CD4-positive, alpha-beta memory T cell (primary cell): ENCODE measurements at places on chromosomes 3 and 15.

- DNase-seq: no peak
These were observed 18.5 kb downstream of the GORASP1 start for GRCh38 chr3:39088889-39089288.

DNA sequence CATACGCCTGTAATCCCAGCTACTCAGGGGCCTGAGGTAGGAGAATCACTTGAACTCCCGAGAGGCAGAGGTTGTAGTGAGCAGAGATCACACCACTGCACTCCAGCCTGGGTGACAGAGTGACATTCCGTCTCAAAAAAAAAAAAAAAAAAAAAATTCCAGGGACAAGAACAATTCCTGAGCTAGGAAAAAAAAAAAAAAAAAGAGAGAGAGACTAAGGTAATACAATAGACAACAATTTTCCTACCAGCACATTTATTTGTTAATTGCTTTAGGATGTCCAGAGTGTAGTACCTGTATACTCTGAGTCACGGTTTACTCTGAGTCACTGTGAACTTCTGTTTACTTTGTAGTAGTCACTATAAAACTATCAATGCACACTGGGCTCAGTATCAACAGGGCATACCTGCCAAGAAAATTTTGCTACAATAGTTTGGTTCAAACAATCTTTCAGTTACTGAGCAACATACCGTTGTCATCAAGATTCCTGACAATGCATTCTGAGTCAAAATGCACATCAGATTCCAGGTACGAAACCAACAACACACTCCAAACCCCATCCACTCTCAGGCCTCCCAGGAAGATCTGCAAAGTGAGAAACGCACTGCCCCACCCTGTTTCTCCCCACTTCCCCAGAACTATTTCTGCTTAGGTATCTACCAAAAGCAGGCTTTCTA lies 28.3 kb downstream of the IGF2BP2 start:
- no peak for DNase-seq

GRCh38 chr3:105365391-105366325 lies 1.1 kb upstream of the ALCAM start:
- DNase-seq: peak; percentile 12

- no peak for DNase-seq
These were observed 1.8 kb upstream of the PCBP4 start for GRCh38 chr3:51968883-51969678.

DNA sequence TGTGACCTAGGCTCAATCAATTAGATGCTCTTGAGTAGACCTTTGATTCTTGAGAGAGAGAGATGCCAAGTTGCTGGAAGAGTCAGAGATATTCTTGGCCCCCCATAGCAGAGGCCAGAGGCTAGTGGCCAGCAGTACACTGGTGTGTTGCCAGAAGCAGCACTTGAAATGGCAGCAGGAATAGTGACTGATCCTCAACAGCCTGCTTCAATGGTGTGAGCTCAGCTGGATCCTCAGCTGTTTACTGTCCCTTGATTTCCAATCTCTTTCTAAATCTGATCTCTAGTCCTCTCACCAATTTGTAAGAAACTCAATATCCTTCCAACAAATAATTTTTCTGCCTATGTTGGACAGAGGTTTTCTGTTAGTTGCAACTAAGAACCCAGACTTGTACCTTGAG lies 170.3 kb upstream of the CCDC54 start:
- no peak for DNase-seq

DNA sequence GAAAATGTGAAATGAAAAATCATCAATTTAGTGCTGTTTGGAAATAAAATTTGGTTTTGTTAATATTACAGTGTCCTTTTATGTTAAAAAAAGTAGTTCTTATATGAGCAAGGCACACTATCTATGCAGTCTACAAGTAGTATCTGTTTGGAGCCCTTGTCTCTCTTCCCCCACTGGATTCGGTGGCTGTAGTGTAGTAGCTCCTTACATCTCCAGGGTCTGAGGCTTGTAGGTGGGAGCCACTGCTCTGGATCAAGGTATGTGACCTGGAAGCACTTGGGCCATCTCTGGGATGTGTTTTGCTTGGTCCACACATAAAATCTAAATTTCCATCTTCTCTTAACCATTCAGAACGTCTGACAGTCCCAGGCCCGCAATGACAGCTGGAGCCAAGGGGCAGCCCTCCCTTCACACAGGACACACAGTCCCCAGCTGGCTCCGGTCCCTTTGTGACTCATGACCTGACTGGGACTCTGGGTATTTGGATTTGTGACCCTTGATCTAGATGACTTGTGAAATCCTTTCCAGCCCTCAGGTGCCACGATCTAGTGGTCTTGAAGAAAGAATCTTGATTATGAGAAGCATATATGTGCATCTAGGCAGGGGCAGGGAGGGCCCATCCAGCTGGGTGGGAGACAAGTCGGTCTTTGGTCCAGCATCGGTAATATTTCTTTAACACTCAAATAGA lies 80.0 kb downstream of the USP13 start:
- no peak for DNase-seq

DNA sequence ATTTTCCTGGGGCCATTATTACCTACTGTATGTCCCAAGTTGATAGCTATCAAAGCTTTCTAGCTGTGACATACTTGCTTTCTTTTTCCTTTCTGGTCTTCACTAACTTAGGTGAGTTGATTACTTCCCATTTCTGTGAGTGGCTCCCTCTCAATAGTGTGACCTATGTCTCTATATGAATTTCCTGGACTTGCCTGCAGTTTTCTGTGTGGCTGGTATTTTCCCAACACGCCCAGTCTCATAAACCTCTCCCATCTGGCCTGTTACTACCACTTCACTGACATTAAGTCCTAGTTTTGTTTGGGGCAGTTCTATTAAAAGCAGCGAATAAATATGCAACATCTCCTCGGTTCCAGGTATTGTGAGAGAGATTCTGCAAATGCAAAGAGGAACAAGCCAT lies 671.2 kb downstream of the SI start:
- no peak for DNase-seq

DNA sequence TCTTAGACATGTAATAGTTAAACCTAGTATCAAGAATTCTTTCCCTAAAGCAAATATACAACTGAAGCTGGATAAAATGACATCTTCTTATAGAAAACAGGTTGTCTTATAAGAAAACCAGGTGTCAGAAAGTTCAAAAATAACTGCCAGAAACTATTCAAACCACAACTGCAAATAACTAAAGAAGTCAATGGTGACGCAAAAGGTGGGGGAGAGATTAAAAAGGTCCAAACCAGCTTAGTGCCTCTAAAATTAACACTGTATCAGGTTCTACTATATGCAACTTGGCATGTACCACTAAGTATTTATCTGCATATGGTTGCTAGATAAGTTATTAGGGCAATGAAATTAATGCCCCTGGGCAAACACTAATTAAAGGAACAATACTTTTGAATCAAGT lies 136.8 kb downstream of the TBL1XR1 start:
- DNase-seq: no peak

DNA sequence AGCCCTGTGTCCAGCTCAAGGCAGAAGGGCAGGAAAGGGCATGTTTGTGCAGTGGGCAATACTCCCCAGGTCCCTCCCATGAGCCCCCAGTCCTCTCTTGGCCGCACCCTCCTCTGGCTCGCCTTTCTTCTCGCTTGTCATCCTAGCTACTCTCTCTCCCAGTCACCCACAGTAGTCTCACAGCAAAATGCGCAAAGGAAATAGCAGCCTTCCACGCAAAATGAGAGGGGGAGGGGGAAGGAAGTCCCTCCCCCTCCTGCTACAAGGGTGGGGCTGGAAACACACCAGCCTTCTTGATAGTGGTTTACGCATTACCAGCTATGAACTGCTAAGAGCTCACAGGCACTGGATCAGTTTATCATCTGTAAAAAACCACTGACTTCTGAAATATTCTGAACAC lies 83.8 kb downstream of the GADL1 start:
- peak; percentile 2 for DNase-seq

DNA sequence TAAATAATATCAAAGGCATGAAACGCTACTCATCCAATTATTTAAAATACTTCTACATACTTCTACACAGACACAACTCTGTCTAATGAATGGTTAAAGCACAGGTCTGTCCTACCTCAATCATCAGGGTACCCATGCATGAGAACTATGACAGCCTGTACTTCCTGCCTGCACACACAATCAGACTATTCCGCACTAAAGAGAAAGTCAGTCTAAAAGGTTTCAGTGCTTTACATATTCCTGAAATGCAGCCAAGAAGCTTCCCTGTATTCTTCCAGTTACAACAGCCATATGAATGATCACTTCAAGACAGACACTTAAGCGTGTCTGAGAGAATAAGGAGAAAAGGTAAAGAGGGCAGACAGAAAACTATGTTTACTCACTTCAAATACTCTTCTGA lies 58.8 kb downstream of the TUBGCP4 start:
- DNase-seq: no peak

DNA sequence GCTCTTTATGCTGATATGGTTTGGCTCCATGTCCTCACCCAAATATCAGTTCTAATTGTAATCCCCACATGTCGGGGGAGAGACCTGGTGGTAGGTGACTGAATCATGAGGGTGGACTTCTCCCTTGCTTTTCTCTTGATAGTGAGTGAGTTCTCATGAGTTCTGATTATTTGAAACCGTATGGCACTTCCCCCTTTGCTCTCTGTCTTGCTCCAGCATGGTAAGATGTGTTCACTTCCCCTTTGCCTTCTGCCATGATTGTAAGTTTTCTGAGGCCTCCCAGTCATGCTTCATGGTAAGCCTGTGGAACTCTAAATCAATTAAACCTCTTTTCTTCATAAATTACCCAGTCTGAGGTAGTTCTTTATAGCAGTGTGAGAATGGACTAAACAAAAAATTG lies 107.6 kb downstream of the IMPG2 start:
- no peak for DNase-seq

GRCh38 chr15:48888191-48888590 lies 10.3 kb downstream of the EID1 start:
- DNase-seq: no peak

GRCh38 chr15:85752491-85752961 lies 42.2 kb downstream of the KLHL25 start:
- DNase-seq: no peak

DNA sequence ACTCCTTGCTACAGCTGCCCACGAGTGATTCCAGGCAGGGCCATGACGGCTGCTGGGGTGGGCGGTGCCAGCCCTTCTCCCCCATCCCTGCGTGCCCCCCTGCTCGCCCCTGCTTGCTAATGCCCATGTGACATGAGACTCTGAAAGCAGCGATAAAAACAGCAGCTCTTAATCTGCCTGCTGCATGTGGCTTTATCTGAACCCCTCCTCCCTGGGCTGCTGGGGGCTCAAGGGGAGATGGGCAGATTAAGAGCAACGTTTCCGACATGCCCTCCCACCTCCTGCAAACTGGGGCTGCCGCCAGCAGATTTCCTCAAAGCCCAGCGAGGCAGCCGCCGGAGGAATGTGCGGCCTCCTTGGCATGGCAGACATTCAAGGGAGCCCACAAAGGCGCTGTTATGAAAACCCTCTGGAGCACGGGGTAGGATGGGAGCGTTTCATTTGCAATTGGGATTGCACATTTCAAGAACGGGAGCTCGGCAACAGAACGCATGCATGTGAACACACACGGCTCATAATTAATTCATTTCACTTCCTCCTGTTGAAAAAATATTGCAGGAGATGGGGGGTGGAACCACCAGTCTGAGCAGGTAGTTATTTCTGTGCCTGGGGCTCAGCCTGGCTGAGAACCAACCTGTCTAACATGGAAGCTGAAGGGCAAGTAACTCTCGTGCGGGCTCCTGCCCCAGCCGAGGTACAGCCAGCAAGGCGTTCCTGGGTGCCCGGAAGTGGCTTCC lies 504.2 kb upstream of the PROK2 start:
- no peak for DNase-seq

DNA sequence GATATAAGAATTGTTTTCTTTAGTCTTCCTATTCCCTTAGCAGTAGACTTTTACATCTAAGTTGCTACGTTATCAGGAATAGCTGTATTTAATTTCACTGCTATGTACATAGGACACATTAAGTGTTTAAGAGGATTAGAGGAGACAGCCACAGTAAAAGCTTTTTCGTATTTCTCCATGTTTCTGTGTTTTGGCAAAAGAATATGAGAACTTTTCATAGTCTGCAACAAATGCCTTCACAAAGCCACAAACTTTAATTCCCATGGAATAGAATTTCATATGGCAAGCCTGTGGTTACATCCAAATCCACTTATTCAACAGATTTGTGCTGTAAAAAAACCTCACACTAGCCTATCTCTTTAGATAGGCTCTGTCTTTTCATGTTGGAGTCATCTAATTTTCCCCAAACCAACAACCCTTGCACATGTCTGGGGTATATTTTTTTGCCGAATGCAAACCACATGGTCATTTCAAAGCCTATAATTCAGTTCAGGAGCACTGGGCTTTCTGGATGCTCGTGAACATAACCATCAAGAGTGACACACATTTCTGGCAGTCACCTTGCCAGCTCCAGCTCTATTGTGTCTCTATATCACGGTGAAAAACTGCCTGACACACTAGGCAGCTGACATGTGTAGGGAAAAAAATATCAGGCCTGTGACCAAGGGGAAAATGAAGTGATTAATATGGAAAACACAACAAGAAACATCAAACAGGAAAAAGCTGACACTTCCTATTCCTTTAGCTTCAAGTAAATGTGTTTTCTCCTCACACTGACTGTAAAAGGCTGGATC lies 19.2 kb downstream of the PLD1 start:
- DNase-seq: no peak

GRCh38 chr3:21744793-21745192 lies 6.2 kb downstream of the ZNF385D start:
- DNase-seq: no peak

GRCh38 chr15:65044724-65045481 lies at the start of gene SLC51B:
SLC51B (plus strand) TSS chr15:65045387; CDS start chr15:65050005, 4,618 bp downstream.
- DNase-seq: no peak

DNA sequence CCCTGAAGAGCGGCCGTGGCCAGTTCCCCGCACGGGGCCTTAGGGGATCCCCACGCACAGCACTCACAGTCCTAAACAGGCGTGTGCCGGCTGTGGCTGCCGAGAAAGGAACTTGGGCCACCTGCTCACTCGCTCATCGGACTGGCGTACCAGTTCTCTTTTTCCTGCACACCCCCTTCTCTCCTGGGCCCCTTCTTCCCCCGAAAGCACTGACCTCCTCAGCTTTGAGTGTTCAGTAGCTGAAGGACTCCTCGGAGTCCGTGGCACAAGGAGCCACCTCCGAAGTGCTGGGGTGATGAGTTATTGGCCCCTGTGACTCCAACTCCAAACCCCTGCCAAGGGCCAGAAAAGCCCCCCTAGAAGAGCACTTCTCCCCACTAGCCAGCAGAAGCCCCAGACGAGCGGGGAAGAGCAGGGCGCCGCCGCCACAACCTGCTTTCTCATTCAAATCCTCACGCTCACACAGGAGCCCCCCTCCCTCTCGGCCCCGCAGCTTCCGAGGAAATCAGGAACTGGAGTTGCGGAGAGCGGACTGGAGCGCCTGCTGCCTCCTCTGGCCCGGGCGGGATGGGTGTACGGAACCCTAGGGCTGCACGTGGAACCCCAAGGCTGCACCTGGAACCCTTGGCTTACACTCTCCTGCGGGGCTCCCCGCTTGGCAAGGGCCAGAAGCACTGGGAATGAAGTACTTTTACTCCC lies at the start of gene PLCH1:
Gene PLCH1 (minus strand): TSS at position 446 of the 699 bp plus-strand sequence. CDS start 40,847 bp downstream, outside the sequence.
- peak; percentile 43 for DNase-seq

GRCh38 chr15:35062738-35063099 lies 22.4 kb downstream of the NANOGP8 start:
- no peak for DNase-seq
